GM23248 (cell line): ENCODE measurements at places on chromosomes 12 and 14.
A peak's percentile ranks its signal among the peaks of the same experiment; 100 is the strongest.

GRCh38 chr12:47863985-47864384 is 40.8 kb downstream of the VDR start:
- no peak overlapping the region for H3K27ac ChIP-seq
- DNase-seq = no peak
- no peak overlapping the region for H3K4me3 ChIP-seq
- peaks cover 24% of the 10 kb centered on the region for H3K36me3 ChIP-seq
- no peaks in the 10 kb centered on the region for H3K27me3 ChIP-seq

DNA sequence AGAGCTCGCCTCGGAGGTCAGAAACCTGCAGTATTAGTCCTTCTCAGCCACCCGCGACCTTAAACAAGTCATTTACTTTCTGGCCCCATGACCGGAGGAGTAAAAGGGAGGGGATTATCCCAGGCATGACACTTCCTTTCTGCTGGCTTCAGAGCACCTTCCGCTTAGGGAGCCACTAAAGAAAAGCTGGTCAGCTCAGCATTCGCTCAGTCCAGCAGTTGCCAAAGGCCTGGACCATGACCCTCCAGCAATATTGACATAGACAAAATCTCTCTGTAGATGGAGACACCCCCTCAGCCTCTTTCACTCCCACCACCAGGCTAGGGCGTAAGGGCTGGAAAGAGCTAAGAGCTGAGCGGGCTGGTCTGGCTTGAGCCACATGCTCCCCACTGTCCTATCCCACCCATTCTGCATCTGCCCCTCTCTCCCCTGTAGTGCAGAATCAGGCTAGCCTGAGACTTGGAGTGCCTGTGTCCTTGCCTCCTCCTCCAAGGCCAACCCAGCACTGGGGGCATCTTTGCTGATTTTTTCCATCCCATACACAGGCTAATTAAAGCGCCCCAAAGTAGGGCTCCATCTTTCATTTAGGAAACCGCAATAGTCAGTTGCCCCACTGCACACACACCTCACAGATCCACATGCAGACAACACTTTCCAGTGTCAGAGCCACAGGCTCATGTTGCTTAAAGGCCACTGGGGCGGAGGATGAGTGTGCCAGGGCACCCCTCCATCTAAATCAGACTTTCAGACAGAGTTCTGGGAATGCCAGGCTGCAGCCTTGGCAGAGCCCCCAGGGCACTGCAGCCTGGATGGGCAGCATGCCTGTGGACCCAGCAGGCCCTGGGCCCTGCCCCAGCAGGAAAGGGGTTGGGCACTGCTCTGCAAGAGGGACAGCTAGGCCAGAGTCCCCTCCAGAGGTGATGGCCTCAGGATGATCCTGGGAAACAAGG is 4.0 kb upstream of the CPNE6 start:
- peaks cover 17% of the 10 kb centered on the region for H3K27me3 ChIP-seq
- DNase-seq = no peak
- H3K36me3 ChIP-seq = no peaks in the 10 kb centered on the region
- H3K4me1 ChIP-seq = no peaks in the 10 kb centered on the region
- no peak overlapping the region for H3K4me3 ChIP-seq

DNA sequence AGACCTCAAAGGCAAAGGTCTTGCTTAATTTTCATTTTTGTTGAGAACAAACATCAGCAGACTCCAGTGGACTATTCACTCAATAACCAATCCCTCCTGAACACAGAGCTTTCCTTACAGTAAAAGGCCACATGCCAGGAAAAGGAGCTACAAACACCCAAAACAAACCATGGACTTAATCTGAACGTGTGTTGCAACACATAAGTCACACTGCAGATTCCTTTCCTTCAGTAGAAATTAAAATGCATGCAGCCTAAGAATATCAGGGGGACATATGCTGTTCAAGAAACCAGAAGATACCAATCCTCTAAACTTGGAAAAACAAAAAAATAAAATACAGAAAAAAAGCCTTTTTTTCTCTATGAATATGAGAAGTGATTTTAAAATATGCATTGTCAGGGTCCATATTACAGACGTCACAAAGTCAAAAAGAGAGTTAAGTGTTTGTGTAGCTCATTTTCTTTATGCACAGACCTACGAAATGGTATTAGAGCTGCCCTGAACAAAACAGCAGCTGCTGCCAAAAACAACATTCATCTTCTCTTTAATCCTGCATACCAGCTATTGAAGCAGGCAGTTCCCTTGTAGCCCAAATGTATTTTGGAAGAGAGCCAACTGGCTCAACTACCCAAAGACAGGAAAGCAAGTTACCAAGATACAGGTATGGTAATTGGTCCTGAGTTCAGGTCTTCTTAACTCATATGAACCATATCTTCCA is 26.2 kb downstream of the KITLG start:
- H3K4me1 ChIP-seq = peaks cover 43% of the 10 kb centered on the region
- no peaks in the 10 kb centered on the region for H3K36me3 ChIP-seq
- H3K27me3 ChIP-seq = no peaks in the 10 kb centered on the region
- no peak overlapping the region for H3K4me3 ChIP-seq

GRCh38 chr12:72485017-72485701 is 213.0 kb downstream of the TRHDE start:
- DNase-seq = no peak
- H3K27ac ChIP-seq = no peak overlapping the region
- H3K27me3 ChIP-seq = no peaks in the 10 kb centered on the region
- no peaks in the 10 kb centered on the region for H3K4me1 ChIP-seq
- H3K4me3 ChIP-seq = no peak overlapping the region

GRCh38 chr12:19572920-19573558 is 133.7 kb downstream of the AEBP2 start:
- H3K4me1 ChIP-seq = peaks cover 15% of the 10 kb centered on the region
- H3K27me3 ChIP-seq = no peaks in the 10 kb centered on the region

GRCh38 chr12:5173511-5174011 is 129.9 kb downstream of the KCNA5 start:
- H3K4me1 ChIP-seq = no peaks in the 10 kb centered on the region
- peak; percentile 33 for DNase-seq
- H3K27me3 ChIP-seq = no peaks in the 10 kb centered on the region
- H3K4me3 ChIP-seq = no peak overlapping the region
- H3K27ac ChIP-seq = no peak overlapping the region

GRCh38 chr12:109731231-109731731 is 17.7 kb downstream of the FAM222A start:
- H3K4me3 ChIP-seq = no peak overlapping the region
- no peak for DNase-seq
- H3K27me3 ChIP-seq = peaks cover 24% of the 10 kb centered on the region
- H3K4me1 ChIP-seq = no peaks in the 10 kb centered on the region
- no peak overlapping the region for H3K27ac ChIP-seq
